CD4-positive, alpha-beta T cell treated with Interleukin-12 subunit alpha and Interleukin-12 subunit beta, for 1 hour (primary cell): ENCODE measurements at places on chromosomes 7 and 10.

GRCh38 chr7:51034521-51035264, 252.0 kb upstream of the GRB10 start:
- no peak for DNase-seq

- DNase-seq: no peak
Measured at GRCh38 chr7:117809958-117810357, 63.3 kb downstream of the CTTNBP2 start.

DNA sequence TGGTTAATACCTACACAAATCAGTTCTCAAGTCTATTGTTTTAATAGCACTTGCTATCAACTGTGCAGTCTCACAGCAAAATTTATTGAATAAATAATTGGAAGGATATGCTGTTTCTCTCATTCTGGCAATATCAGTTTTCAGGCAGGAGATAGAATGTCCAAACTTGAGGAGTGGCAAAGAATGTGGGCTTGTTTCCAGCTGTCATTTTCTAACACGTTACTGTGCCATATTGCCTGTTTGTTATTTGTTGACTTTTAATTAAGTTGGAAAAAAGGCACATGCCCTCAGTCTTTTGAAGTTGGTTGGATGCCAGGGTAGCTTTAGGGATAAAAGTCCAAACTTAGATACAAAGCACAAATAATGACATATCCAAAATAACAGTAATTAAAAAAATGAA, 52.2 kb downstream of the MAGI2 start:
- DNase-seq: no peak

- no peak for DNase-seq
Measured at GRCh38 chr7:14023342-14023741, 33.9 kb upstream of the ETV1 start.

- DNase-seq: no peak
Measured at GRCh38 chr7:26180792-26181198, 19.8 kb downstream of the HNRNPA2B1 start.

DNA sequence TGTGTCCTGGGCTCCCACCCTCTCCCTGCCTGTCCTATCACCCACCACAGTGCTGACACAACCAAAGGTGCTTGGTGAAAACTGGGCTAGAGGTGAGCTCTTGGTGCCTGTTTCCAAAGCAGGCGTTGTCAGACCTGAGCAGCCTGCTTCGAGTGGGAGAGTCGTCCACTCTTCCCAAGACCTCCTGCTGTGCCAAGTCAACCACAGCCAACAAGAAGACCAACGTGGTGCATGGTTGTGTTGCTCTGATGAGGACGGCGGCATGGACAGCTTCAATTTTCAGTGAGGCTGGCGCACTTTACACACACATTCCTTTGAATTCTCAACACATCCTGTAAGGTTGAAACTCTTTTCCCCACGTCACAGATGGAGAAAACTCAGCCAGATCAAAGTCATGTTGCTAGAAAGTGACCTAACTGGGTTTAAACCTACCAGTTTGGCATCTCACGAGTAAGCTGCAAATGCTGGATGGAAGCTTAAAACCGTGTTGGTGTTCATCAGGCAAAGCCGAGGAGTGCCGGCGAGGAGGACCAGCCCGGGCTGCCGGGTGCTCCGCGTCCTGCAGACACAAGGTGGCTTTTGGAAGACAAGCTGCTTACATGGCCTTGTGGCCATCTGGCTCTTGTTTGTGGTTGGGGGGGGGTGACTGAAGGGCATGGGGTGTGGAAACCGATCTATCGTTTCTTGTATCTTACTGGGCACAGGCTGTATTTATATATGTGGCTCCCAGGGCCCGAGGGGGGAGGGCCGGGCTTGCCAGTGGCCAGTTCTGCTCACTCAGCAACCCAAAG, 39.3 kb downstream of the INSIG1 start:
- DNase-seq: no peak
